ENCODE measurements at places on chromosomes 13 and 19.

- DNase-seq, result no peak
Observed at GRCh38 chr19:48630296-48631063, 6.7 kb downstream of the DBP start.

DNA sequence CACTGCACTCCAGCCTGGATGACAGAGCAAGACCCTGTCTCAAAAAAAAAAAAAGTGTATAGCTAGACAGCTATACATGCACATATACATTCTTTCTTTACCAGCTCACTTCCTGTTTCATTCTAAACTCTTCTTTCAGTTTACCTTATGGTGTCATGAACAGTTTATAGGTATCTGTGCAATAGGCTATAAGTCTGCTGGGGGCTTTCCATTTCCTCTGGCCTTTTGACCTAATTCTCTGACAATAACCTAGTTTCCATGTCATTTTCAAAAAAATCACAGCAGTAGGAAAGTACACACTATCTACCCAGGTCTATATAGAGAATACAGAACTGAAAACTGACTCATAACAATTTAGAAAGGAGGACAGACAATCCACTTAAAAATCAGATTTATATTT lies 24.4 kb upstream of the URAD start:
- DNase-seq, result no peak

GRCh38 chr19:6199240-6199994 lies 64.0 kb downstream of the ACSBG2 start:
- DNase-seq, result peak; percentile 99

DNA sequence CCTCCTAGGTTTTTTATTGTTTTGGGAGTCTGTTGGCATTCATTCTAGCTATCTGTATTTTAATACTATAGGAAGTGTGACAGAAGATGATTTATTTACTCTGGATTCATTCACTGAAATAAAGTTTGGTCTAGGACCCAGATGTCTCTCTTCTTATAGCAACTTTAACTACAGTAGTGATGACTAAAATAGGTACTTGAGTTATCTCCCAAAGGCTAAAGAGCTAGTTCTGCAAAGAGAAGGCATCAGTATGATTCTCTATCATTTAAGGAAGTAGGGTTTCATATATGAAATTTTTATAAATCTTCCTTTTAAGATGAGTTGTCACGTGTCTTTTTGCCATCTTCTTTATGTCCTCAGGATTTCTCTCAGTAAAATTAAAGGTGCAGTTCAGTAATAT lies 507.4 kb downstream of the KCTD12 start:
- DNase-seq, result no peak

GRCh38 chr19:41479757-41480191 lies 36.8 kb downstream of the ERICH4 start:
- DNase-seq, result no peak

- no peak for DNase-seq
Observed at GRCh38 chr19:38289955-38290354, 14.1 kb upstream of the C19orf33 start.

DNA sequence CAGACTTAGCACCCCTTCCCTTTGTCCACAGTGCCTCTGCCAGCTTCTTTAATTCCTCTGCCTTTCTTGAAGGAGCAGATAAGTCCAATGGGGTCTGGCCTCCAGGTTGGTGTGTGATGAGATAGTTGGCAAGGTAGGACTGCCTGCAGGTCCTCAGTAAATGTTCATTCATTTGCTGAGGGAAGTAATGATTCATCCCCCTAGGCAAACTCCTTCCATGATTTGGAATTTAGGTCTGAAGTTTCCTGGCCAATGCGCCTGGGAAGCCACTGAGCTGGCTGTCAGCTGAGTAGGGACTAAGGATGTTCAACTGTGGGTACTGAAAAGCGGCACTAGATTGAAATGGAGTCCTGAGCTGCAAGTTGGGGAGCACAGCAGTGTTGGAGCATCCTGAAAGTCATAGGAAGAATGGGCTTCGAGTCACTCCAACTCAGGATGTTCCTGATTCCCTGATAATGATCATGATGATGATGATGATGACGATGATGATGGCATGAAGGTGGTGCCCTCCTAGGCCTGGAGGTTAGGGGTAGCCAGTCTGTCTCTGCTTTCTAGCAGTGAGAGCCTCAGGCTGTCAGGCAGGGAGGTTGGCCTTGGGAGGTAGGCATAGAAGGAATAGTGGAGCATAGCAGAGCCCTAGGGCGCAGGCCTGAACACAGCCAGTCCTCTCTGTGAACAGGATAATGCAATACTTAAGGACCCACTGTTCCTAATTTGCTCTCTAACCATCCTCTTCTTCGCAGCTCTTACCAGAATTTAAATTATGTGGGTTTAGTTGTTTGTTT lies 44.7 kb downstream of the COL4A2 start:
- no peak for DNase-seq

DNA sequence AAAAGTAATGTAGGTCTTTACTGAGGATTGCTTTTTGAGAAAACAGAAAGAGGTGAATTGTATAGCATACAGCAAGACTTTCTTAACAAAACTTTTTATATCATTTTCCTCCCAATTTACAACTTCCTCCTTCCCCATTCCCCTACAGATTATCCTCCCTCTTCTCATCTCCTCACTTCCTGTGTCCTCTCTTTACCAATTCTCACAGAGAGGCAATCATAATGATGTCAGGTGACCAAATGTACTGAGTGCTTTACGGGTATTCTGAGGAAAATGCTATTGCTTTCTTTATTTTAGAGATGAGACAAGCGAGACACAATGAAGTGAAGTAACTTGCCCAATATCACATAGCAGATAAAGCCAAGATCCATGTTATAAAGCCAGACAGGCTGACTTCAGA lies 1.7 kb upstream of the MTMR6 start:
- no peak for DNase-seq

DNA sequence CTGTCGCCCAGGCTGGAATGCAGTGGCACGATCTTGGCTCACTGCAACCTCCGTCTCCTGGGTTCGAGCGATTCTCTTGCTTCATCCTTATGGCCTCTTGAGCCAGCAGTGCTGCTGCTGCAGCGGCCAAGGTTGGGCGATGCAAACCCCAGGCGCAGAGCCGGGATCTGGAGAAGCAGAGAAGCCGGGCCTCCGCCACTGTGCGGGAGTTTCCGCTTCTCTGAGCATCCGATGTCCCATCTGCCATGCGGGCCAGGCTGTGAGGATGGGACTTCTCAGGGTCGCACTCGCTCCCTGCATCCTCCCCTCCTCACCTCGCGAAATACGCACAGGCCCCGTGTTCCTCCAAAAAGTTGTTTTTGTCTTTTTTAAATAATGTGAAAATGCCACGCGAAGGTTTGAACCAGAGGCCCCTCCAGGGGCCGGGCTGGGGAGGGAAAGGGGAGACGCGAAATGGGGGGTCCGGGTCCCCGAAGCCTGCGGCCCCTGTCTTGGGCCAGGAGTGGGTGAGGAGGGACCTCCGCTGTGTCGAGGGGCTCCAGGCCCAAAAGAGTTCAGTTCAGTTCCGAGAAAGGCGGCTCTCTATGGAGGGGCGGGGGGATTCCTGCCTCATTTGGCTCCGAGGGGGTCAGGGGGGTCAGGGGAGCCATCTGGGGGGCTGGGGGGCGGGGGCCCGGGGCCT lies 15.9 kb downstream of the CYTH2 start:
- no peak for DNase-seq

DNA sequence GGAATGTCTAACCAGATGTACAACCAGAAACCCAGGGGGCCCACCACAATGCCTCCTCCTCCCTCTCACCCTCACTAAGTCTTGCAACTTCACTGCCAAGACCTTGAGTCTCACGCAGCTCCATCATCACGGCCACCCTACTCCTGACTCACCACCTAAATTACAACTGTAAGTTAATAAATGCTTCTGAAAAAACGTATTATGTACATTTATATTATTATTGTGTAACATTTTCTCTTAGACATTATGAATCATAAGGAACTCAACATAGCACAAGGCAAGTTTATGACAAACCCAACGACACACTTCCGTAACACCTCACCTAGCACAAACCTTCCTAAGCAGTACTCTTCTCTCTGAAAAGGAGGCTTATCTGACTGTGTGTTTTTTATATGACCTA lies 20.7 kb downstream of the MIPEP start:
- DNase-seq, result peak; percentile 44

- DNase-seq, result peak; percentile 12
Observed at GRCh38 chr13:24008679-24009078, 111.4 kb upstream of the C1QTNF9B start.

GRCh38 chr13:77056382-77056781 lies 29.4 kb upstream of the FBXL3 start:
- DNase-seq, result no peak

- DNase-seq, result no peak
Observed at GRCh38 chr19:14769201-14769600, 9.2 kb downstream of the ADGRE2 start.

DNA sequence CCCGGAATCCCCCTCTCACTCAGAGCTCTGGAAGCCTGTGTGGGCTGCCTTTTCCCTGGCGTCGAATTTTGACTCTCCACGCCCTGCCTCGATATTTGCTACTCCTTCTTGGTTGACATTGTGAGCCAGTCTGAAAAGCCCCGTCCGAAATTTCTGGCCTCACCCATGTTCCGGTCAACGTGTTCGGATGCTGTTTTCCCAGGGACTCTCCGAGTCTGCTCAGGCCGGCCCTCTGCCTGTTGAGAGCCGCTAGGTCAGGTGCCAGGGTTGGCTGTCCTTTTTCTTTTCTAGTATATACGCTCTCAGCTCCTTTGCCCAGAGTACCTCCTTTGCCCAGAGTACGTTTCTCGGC lies 6.8 kb upstream of the DGKH start:
- peak; percentile 71 for DNase-seq

DNA sequence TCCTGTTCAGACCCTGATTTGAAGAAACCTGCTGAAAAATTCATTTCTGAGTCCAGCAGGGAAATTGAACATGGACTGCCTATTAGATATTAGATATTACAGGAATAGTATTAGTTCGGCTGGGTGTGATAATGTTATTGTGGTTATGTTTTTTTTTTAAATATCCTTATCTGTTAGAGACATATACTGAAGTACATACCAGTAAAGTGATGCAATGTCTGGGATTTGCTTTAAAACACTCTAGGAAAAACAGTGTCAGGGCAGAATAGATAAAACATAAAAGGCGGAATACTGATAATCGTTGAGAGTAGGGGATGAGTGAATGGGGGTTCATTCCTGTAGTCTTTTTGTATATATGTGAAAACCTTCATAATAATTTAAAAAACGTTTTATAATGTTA lies 28.7 kb upstream of the AMER2 start:
- DNase-seq, result no peak

DNA sequence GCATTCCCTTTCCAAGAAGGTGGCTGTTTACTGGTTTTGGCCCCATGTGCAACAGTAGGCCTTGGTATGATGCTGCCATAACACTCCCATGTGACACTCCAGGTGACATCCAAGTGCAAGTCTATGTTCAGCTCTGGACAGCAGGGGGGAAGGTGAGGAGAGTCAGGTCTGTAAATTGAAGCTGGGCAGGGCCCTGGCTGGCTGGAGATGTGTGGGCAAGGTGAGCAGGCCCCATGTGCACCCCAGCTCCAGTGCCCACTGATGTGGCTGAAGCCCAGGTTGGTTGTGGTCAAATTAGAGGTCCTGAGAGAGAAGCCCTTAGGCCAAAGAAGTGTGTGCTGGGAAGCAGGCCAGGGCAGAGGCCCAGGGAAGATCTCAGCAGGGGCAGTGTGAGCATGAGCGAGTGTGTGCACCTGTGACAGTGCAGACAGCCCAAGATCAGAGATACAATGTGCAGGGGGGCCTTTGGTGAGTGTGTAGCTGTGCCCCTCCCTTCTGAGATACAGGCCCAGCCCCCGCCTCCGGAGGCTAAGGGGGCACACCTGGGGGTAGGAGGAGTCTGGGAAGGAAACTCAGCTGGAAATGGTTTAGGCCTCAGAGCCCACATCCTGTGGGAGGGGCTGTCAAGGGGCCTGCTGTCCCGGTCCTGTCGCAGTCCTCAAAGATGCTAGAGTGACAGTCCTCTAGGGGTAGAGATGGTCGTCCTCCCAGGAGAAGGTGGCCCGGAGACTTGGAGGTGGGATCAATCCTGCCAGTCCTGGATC lies 18.6 kb downstream of the DEDD2 start:
- DNase-seq, result no peak

- no peak for DNase-seq
Observed at GRCh38 chr19:46367426-46367825, 20.5 kb downstream of the PPP5C start.

All from EL (cell line).